ENCODE measurements at places on chromosomes 11 and 22.

GRCh38 chr11:128942817-128943427, at the start of gene TP53AIP1:
Gene TP53AIP1 (minus strand): TSS chr11:128942871. CDS start chr11:128937818, 5,053 bp downstream.
- DNase-seq: no peak

DNA sequence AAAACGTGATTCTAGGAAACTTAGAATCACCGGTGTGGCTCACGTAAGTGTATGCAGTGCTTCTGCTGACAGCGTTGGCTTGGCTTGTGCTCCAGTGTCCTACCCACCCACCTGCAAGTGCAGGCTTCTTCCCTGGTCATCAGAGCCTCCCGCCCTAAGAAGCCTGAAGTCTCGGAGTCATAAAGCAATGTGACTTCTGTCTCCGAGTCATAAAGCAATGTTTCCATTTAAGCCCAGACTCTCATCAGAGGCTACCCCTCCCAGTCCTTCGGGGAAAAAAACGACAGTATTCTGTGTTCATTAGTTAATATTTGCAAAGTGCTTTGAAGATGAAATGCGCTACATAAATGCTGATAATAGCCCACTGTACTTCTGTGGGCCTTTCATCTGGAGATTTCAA, 293.8 kb downstream of the OPCML start:
- DNase-seq: no peak

GRCh38 chr11:62444835-62445234, 26.0 kb downstream of the SCGB1A1 start:
- no peak for DNase-seq

- DNase-seq: no peak
Observed at GRCh38 chr22:50072714-50073538, 12.3 kb downstream of the MLC1 start.

- DNase-seq: no peak
Observed at GRCh38 chr22:45709866-45710265, 38.2 kb downstream of the ATXN10 start.
